ENCODE measurements at places on chromosomes 2 and 18. TPM values are rescaled to one million over a fixed set of nuclear protein-coding genes. Genes with fewer than 3 reads are reported as not detected.
A peak's percentile ranks its signal among the peaks of the same experiment; 100 is the strongest.

DNA sequence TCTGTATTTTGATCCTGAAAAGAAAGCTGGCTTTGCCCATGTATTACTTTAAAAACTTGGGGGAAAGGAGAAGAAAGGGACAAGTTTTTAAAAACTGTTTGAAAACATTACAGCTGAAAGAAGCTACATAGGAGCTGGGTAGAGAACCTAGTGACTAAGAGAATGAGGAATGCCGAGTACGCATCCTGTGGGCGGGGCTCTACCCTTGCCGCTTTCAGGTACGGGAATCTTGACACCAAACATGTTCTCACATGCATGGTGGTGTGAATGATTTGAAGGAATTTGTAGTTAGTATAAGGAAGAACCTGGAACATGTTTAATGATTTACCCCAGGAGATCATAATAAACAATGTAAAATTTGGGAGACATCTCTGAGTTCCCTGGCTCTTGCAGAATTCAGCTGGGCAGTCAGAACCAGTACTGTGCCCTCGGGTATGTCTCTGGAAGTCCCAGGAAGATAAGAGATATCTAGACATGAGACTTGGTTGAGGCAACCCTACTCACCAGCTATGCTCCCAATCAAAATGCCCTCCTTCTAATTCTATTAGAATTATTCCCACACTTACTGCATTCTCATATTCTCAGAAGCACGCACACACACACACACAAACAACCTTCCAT is 16.5 kb upstream of the TGFA start:
- no peak for DNase-seq

DNA sequence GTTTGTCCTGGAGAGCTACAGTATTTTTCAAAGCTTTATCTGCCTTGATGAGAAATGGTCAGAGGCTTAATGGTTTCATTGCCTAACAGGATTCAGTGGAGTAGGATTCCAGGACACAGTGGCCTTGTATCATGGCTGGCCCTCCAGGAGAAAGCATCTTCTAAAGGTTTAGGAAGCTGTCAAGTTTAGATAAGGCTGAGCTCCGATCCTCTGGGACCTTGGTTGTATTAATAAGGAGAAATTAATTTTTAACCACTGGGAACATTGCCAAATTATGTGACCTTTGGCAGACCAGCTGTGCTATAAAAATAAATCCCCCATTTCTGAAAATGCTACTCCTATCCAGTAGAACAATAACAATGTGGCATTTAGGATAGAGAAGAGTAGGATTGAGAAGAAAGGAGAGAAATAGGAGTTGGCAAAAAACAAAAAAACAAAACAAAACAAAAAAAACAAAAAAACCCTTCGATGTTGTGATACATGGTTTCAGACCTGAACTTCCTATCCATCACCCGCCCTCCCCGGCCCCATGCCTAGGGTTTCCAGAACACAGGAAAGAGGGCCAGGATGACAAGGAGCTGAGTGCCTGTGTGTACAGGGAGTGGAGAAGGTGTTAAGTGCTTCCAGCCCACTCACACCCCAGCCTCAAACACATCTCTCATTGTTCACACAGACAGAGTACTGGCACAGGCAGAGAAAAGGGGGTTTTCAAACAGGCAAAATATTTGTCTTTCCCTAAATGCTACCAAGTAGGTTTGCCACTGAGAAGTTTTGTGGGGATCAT is 6.3 kb downstream of the NRP2 start:
- no peak for DNase-seq

DNA sequence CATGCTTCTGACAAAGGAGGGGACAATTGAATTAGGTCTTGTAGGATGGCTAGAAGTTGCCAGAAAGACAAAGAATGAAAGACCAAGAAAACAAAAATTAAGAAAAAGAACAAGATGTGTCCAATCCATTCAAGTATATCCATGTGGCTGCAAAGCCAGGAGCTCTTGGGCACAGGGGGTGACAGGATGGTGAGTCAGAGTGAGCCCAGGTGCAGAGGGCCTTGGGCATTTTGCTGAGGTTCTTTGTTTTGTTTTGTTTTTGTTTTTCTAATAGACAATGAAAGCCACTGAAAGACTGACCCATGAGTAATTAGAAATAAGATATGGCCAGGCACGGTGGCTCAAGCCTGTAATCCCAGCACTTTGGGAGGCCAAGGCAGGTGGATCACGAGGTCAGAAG is 104.6 kb upstream of the KLHL29 start:
- DNase-seq: no peak

DNA sequence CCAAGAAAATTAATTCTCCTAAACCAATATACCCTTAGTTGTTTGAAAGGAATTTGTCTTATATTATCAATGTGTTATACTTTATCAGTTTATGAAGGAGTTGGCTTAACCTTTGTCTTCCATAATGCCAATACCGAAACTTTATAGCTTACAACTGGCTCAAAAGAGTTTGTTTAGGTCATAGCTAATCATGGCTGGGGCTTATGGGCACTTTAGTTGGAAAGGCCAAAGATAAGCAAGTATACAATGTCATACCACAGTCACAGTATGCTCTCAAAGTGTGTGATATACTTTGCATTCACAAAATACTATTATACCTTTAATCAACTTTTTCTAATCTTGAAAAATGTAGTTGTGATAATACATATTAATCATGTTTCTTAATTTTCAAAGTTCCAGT is 2.3 kb downstream of the KLHL41 start:
- DNase-seq: no peak

- no peak for DNase-seq
These were observed 46.2 kb downstream of the FTCDNL1 start for GRCh38 chr2:199804831-199805230.

GRCh38 chr2:157229572-157229971 is 27.9 kb upstream of the GALNT5 start:
- DNase-seq: no peak

DNA sequence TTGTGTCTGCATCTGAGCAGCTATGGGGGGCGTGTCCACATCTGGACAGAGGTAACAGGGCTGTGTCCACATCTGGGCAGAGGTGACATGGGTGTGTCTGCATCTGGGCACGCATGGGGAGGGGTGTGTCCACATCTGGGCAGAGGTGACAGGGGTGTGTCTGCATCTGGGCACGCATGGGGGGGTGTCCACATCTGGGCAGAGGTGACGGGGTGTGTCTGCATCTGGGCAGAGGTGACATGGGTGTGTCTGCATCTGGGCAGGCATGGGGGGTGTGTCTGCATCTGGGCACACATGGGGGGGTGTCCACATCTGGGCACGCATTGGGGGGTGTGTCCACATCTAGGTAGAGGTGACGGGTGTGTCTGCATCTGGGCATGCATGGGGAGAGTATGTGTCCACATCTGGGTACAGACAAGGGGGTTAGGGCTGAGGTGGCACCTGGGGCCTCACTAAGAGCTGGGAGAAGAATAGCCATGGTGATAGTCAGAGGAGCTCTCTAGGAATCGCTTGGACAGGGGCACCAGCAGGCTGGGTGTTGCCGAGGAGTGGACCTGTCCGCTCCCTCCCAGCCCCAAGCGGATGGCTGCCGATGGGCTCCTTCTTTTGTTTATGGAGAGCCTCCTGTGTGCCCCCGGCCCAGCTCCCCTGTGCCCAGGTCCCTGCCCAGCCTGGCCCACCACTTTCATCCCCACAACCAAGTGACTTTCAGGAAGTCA is 177.8 kb downstream of the EIPR1 start:
- DNase-seq: no peak

GRCh38 chr18:73144030-73144429 is 276.2 kb upstream of the NETO1 start:
- no peak for DNase-seq

DNA sequence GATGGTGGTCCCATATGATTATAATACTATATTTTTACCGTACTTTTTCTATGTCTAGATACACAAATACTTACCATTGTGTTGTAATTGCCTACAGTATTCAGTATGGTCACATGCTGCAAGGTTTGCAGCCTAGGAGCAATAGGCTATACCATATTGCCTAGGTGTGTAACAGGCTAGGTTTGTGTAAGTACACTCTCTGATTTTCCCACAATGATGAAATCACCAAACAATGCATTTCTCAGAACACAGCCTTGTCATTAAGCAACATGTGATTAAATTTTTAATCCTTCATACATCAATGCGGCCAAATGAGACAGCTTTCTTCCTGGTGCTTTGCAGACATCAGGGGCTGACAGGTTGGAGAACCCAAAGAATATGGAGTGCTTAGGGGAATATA is 37.3 kb downstream of the ADD2 start:
- DNase-seq: no peak

- peak; percentile 15 for DNase-seq
These were observed 205.2 kb upstream of the HDAC4 start for GRCh38 chr2:239605976-239606375.

DNA sequence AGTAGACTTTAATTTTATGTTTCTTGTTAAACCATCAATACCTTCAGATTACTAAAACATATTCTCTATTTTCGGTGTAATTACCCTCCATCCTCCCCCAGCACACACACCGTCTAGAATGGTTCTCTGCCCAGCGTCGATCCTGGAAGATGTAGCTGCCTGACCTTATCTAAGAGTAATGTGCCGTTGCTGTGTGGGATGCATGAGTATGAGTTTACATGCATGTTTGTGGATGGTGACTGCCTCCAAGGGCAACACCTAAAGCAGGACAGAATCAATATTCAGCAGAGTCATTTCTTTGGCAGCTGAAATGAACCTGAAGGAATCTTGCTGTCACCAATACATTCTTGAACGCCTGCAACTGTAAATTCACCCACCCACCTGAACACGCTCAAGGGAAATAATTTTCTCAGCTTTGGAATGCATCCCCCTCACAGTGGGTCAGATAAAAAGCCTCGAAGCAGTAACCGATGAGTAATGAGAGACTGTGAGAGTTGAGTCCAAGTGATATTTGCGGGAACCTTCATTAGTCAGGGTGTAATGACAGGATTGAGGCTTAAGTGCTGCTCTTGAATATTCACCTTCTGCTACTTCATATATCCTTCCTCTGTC is 155.8 kb upstream of the RND3 start:
- no peak for DNase-seq

DNA sequence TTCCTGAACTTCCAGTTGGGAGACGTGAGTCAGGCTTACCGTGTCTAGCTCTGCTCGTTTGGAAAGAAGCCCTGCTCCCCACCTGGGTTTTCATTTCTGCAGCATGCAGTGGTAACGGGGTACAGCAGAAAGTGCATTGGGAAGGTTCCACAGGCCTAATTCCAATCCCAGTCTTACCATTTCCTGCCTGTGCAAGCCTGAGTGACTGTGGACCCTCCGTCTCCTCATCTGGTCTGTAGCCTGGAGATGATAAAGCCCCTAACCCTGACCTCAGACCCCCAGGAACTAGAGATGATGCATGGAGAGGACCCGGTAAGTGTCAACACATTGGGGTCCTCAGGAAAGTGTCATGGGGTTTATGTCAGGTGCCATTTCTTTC is 5.8 kb upstream of the PSD4 start:
- DNase-seq: no peak

- DNase-seq: no peak
These were observed 11.8 kb downstream of the IWS1 start for GRCh38 chr2:127514485-127514884.

DNA sequence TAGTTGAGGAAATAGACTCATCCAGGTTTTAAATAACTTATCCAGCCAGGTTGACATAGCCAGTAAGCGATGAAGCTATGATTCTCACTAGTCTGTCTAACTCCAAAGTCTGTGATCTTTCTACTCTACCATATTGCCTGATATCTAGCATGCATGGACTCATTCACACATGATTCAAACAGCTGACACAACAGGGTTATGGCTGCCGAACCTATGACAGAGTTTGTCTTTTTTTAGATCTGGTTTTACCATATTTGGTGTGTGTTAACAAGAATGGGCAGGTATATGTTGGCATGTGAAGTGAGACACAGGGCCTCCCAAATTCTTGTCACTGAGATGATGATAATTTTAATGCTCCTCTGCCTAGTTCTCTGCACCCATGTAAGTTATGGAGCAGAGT is 210.6 kb downstream of the BABAM2 start:
- no peak for DNase-seq

- no peak for DNase-seq
These were observed 74.8 kb downstream of the CDK15 start for GRCh38 chr2:201880993-201881611.

GRCh38 chr18:48752478-48752877 is 198.3 kb downstream of the SMAD7 start:
- no peak for DNase-seq

GRCh38 chr18:7301094-7301493 is 70.2 kb downstream of the LRRC30 start:
- no peak for DNase-seq

DNA sequence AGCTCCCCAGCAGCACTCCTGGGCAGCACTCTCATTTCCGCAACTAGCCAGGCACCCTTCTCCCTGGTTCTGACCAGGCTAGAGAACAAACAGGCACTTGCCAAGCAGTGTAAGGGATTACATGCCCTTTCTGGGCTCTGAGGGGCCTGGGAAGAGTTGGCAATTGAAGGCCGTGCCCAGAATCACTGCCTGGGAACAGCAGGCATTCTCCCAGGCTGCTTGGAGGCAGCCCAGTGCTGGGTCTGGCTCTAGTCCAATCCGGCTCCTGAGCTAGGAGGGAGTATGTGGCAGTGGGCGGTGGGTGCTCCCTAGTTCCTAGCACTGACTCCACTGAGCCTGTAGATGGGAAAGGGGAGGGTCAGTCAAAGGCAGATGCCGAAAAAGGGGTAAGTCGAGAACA is 34.1 kb upstream of the SP3 start:
- DNase-seq: no peak

DNA sequence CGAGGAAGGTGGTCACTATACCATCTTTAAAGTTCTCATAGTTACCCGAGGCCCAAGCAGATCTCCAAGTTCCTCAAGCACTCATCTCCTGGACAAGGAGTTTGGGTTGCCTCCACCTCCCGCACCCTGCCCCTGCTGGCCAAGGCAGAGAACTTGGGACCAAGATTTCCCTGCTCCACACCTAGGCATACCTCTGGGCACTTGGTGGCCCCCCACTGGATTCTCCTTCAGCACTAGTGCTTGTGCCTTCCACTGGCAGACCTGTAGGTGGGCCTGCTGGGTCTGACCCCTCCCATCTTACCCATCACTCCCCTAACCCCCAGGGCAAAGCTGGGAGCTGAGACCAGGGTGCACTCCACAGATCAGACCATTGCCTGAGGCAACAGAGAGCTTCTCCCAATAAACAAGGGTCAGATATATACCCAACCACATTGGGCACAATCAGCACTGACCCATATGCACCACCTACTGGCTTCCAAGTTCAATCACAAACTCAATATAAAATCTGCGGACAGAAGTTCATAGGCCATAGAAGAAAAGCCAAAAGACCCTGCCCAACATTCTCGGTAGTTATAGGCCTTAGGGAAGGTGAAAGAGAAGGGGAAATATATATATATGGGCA is 244.2 kb downstream of the EXOC6B start:
- no peak for DNase-seq

GRCh38 chr2:9494081-9494480 is 19.7 kb downstream of the IAH1 start:
- DNase-seq: no peak

RSAD2 gene
- 4.3 TPM for total RNA-seq

GPC1 gene
- 37.8 TPM for total RNA-seq

DARS1 gene
- total RNA-seq: 76.3 TPM

SGPP2 gene
- total RNA-seq: 4.6 TPM

OSR1 gene
- total RNA-seq: 39.9 TPM

MERTK gene
- total RNA-seq: 63.0 TPM

NGEF gene
- total RNA-seq: not detected

UGT1A8 gene
- total RNA-seq: not detected

ST6GAL2 gene
- 0.13 TPM for total RNA-seq

MROH2A gene
- total RNA-seq: not detected

LAMA1 gene
- total RNA-seq: 2.2 TPM
